ENCODE measurements at places on chromosomes 11 and 22. TPM values are rescaled to one million over a fixed set of nuclear protein-coding genes. Genes with fewer than 3 reads are reported as not detected.

OR52I2 gene
- total RNA-seq = not detected

F2 gene
- not detected for total RNA-seq

PAMR1 gene
- not detected for total RNA-seq

IGLL5 gene
- total RNA-seq = not detected

TOM1 gene
- 16.1 TPM for total RNA-seq

DNA sequence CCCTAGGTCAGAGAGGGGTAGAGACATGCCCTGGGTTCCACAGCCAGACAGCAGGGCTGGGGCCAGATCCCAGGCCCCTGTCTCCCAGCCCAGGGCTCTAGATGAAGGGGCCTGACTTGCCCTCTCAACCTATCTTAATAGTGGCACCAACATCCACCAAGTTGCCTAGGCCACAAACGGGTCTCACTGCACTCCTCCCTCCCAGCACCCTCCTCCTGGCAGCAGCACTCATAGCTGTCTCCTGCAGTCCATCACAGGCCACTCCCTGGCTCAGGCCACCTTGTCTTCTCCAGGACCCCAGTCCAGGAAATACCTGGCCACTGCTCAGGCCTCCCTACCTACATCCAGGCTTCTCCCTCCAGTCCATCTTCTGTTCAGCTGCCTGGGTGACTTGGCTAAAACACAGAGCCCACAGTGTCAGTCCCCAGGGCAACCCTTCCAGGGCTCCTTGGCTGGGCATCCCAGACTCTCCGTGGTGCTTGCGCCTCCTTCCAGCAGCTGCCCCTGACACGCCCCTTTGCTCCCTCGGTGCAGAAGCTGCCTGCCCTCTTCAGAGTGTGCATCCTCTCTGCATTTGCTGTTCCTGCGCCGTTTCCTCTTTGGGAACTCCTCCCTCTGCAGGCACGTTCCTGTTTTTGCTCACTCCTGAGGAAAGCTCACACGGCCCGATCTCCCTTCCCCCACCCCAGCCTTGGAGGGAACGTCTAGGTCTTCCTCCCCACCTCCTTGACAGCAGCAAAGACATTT is 40.5 kb downstream of the LRRC32 start:
- no peak for DNase-seq

DNA sequence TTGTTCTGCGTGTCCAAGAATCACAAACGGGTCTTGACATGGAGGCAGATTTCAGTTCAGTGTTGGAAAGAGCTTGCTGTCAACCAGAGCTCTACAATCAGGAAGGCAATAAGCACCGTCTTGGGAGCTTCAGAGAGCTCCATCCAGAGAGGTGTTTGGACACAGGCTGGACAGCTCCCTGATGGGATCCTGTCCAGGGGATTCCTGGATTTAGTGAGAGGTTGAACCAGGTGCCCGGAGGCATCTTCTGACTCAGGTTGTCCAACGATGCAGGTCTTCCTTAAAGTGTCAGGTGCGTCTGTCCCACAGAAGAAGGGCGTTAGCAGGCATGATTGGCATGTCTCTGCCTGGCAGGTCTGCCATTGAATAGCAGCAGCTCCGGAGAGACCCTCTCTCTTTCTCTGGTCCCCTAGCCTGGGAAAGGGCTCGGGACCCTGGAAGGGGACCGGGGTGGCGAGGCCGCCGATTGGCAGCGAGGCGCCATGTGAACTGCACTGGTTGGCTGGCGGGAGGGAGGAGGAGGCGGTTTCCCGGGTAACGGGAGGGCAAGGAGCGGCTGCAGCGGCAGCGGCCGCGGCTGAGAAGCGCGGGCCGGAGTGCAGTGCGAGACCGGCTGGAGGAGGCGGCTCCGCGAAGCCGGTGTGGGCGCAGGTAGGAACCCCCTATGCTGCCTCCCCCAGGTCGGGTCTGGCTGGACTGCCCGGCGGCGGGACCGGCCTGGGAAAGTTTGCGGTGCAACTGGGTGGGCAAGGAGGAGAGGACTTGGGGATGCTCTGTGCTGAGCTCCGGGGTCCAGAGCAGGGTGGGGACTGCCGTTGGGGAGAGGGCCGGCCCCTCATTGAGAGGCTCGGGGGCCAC is 104.1 kb upstream of the E2F8 start:
- DNase-seq = no peak

DNA sequence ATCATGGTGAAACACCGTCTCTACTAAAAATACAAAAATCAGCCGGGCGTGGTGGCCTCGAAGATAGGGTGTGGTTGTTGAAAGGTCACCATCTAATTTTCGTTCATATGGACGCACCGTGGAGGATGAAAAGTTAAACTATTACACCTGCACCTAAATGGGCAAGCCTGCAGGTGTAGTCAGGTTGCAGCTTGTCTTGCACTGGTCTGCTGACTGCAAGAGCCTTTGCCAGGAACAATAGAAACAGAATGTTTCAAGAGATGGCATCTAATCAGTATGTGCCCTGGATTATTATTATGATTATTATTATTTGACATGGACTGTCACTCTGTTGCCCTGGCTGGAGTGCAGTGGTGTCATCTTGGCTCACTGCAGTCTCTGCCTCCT is 908 bp downstream of the NADSYN1 start:
- no peak for DNase-seq

DNA sequence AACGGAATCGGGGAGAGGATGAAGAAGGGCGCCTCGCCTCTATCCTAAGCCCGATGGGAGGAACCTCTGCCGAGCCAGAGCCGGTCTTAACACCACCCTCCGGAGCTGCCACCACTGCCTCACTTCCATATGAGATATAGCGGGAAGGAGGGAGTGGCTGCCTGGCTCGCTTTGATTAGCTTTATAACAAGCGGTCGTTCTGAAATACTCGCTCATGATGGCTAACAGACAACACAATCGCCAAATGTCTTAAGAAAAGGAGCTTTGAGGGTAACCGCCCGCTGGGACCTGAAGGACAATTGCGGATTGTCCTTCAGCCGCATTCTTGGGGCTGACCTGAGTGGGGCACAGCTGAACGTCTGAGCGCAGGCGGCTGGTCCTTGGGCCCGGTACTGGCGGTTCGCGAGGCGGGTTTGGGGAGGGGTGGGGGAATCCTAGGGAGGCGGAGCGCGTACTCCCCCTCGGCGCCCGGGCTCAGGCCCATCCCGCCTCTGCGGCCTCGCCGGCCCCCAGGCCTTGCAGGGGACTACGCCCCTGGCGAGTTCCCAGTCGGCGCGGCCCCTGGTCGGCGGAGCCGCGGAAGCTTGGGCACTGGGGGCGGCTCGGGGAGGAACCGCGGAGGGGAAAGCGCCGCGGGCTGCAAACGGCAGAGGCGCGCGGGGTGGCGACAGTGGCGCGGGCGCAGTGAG is at the start of gene PLAAT5:
PLAAT5 (minus strand) TSS at position 617 of the 689 bp plus-strand sequence; CDS start at position 484, 133 bp downstream.
- DNase-seq = no peak

DNA sequence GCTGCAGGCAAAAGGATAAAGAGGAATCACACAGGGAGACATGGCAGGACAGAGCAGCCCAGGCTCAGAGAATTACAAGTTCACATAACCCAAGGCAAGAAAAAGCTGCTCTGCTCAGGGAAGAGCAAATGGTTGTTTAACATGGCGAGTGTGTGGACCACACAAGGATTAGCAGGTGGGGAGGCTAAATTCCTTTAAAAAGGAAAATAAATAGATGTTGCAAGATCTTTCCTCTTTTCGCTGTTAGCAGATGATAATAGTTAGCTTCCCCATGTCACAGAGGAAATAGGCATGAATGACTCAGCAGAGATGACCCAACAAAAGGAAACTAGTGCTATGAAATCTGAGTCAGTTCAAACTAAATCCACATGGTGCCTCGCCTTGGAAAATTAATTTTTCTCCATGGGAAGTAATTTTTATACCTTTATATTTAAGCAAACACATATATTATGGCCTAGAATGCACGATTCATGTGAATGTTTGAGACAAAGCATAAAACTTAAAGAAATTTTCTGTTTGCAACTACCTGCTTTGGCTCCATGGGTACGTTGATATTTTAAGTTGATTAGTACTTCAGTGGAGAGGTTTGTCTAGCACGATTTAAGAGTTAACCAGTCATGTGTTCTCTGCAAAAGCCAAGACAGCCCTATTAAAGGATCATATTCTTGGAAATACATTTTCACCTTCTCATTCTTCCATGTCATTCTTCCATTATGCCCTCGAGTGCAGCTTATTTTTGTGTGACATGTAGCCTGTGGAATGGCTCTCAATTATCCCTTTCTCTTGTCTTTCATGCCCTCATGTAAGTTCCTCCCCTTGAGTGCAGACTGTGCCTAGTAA is 38.5 kb upstream of the FJX1 start:
- no peak for DNase-seq

DNA sequence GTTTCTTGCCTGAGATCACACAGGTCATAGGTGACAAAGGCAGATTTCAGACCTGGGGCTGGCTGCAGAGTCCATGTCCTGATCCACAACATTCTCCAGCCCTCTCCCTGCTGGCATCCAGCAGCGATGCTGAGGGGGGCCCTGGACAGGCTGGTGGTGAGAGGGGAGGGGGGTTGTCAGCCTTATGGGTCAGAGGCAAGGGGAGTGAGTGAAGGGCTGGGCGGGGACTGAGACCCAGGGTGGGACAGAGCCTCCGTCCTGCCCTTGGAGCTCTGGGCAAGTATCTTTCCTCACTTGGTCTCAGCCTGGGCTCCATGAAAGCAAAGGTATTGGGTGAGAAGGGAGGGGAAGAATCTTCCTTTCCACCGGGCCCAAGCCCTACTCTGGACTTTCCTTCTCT is 66.7 kb upstream of the RASD2 start:
- DNase-seq = no peak

GRCh38 chr11:24391167-24391566 is 105.7 kb upstream of the LUZP2 start:
- no peak for DNase-seq

DNA sequence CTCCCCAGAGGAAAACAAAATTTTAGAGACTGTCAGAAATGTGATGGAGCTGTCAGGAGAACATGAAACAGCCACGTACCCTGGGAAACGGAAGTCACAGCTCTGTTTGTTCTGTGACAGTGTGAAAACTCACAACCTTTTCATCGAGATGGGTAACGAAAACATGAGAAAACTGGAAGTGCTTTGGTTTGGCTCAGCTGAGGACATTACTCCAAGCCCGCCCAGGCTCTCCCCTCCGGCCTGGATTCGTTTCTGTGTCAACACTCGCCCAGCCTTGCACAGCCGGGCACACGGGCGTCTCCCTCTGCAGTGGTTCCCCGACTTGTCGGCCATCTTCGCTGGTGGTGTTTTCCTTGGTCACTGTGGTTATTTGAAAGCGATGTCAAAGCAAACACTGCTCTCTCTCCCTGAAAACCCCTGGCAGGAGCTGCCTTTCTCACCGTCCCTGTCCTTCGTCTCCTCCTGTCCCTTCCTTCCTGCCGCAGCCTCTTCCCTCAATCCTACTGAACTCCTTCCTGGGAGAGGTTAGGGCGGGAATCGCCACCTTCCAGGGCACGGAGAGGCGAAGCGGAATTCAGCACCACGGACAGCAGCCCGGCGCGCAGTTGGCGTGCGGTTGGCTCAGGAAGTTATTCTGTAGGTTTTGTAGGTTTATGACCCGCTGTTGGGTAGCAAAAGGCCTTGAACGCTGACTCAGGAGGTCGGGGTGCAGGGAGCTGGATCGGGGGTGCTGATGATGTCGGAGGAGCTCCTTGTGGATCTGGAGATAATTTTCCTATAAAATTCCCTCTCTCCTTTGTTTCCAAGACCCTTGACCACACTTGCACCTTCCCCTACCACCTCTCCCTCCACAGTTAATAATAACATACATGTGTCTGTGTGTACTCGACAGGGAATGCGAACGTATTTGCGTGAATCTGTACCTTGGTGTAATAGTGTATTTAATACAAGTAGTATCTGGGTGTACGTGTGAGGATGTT is 13.1 kb upstream of the RPS19BP1 start:
- peak; percentile 66 for DNase-seq

DNA sequence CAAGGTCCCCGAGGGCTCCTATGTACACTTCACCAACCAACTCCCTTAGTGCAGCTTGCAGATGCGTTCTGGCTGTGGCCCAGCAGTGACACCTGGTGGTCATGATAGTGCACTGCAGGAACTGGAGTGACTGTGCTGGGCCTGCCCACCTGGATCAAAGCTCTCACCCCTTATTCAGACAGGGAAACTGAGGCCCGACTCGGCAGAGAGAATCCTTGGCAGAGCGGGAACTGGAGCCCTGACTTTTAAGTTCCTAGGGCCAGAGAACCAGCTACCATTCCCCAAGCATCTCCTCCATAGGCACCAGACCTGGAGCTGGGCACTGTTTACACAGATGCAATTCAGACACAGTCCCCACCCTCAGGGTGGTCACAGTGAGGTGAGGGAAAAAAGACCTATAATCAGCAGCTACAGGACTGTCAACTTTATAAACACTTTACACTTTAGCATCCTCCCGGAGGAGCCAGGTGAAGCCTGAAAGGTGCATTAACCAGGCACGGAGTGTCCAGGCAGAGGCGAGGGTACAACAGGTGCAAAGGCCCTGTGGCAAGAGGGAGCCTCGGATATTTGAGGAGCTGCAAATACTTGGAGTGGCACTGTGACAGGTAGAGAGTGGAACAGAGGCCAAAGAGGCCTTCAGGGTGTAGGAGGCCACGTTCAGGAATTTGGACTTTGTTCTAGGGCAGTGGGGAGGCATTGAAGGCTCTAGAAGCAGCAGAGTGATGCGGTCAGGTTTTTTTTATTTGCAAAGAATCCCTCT is 22.0 kb downstream of the RHBDD3 start:
- DNase-seq = peak; percentile 80

DNA sequence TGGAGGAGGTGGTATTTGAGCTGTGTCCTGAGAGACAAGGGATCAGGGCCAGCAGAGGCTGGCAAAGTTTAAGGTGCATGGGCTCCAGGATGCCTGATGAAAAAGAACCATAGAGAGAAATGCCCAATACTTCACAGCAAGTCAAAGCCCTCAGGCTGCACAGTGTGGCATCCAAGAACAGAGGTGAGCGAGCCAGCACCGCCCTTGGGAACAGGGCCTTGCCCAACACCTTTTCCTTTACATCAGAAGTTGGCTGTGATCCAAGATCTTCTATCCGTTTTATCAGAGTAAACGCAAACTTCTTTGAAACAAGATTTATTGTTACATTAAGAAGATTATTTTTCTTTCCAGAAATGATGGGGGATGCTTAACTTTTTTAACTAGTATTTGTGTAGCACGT is 1.4 kb downstream of the B3GNT6 start:
- DNase-seq = no peak

DNA sequence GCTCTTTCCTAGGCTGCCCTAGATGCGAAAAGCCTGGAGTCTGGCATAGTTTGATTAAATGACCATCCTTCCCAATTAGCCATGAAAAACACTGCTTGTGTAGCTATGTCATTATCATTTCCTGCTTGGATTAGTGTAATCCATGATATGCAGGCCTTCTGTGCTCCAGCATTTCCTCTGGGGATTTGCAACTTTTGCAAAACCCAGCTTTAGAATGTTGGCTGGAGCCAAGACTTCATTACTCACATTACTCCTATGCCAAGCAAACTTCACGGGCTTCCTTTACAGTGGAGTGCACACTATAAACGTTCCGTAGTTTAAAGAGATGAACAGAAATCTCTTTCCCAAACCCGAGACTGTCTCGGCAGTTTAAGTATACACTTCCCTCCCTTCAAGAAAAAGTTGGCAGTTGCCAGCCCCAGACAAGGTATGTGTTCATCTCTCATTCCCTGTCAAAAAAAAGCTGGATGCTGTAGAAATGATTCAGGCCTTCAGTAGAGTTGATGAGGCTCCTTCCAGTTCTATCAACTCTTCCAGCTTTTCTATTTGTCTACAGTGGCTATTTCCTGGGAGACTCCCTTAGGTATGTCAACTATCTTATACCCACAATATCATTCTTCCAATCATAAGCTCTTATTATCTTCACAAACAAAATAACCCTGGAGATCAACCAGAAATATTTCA is 180.0 kb downstream of the MAML2 start:
- DNase-seq = no peak

- DNase-seq = no peak
Observed at GRCh38 chr11:34238966-34239365, 118.8 kb downstream of the ABTB2 start.

GRCh38 chr11:3182462-3182852 is 17.3 kb upstream of the OSBPL5 start:
- no peak for DNase-seq

GRCh38 chr11:66641834-66642233 is 3.3 kb downstream of the RBM4 start:
- DNase-seq = no peak
